Left forelimb (tissue), 1 donor: ENCODE measurements at places on chromosomes 4 and X.

GRCh38 chr4:31192341-31192740 is 472.2 kb downstream of the PCDH7 start:
- no peak for DNase-seq

DNA sequence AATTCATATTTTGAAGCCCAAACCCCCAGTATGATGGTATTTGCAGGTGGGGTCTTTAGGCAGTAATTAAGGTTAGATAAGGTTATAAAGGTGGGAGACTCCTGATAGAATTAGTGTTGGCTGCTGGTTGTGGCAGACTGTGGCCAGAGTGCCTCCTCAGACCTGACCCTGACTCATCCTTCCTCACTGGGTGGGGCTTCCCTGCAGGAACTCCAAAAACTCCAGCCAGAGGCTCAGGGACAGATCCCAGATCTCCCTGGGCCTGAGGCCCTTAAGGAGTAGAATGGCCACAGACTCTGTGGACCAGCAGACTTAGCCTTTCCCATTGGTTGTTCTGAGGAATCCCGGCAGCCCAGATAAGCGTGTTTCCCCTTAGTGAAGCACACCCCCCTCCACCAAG is 463.0 kb upstream of the CPEB2 start:
- DNase-seq: no peak

GRCh38 chr4:90318193-90318592 is 191.0 kb downstream of the CCSER1 start:
- DNase-seq: no peak

DNA sequence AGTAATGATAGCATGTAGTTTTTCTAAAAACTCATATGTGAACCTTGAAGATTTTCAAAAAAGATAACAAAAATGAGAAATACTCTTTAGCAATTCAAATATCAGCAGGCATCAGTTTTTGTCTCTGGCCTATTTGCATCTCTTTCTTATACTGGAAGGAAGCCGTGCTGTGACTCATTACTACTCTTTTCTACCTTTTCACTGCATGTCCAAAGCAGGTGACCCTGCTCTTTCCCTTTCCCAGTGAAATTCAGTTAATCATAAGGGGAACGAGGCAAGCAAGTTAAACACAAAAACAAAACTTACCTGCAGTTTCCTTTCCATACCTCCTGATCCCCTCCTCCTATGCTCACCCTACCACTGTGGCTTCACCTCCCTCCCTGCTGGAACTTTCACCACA is 9.3 kb downstream of the SPATA4 start:
- DNase-seq: no peak

- DNase-seq: no peak
Measured at GRCh38 chr4:47695260-47695659, 142.6 kb downstream of the CORIN start.

GRCh38 chrX:107674480-107675364 is 46.4 kb downstream of the PRPS1 start:
- peak; percentile 71 for DNase-seq

DNA sequence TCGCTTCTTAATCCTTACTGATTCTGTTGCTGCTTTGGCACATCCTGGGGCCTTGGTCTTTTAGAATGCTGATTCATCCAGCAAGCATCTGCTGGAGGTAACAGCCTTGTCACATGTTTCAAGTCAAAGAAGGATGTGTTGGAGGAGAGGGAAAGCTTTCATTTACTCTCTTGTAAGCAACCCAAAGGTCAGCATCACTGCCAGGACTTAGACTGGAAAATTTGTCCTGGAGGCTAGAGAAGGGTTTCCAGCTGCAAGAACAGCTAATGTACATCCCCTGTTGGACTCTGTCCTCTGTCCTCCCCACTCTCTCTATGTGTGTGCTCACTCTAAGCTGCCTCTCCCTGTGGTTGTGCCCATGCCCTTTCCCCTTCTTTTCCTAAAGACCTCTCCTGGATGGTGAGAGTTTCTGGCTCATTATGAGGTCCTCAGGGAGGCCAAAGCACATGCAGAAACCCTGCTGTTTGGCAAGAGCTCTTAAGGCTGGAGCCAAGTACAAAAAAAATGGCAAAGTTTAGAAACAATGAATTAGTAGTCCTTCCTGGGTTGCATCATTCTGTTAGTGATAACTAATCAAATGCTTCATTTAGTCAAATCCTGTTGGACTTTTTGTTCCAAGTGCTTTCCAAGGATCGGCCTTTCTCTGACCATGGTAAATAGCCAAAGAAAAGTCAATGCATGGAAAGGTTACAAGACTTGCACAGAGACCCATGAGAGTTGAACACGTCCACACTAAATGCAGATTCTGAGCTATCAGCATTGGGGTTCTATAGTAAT is 13.4 kb upstream of the SRPX start:
- DNase-seq: peak; percentile 66

GRCh38 chr4:169601016-169601771 is 11.2 kb downstream of the NEK1 start:
- DNase-seq: no peak

GRCh38 chrX:63656871-63657580 is 128.0 kb downstream of the ARHGEF9 start:
- DNase-seq: no peak

- DNase-seq: no peak
Measured at GRCh38 chrX:94758130-94758529, 1084.1 kb downstream of the FAM133A start.

- DNase-seq: no peak
Measured at GRCh38 chr4:160514126-160514525, 1411.2 kb downstream of the RAPGEF2 start.

DNA sequence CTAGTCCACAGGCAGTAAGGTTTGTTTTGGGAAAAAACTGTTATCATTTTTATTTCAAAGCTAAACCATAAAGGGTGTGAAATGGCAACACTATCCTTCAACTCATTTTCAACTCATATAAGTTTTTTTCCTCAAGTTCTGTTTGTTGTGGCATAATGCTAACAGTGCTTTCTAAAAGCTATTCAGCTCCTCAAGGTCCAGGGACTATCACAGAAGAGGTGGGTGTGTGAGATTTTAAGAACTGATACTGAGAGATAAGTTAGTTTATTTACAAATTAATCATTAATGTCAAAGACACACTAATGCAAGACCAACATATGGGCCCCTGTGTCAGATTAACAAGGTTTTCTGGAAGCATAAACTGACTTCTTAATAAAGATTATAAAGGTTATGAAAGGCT is 11.8 kb downstream of the UGT2B15 start:
- no peak for DNase-seq
